ENCODE measurements at places on chromosomes 2 and 18. TPM values are rescaled to one million over a fixed set of nuclear protein-coding genes. Genes with fewer than 3 reads are reported as not detected.

GRCh38 chr2:229226382-229226781 lies 44.7 kb downstream of the PID1 start:
- H3K27me3 ChIP-seq, result no peaks in the 10 kb centered on the region
- H3K27ac ChIP-seq, result no peak overlapping the region
- no peaks in the 10 kb centered on the region for H3K36me3 ChIP-seq
- H3K4me1 ChIP-seq, result no peaks in the 10 kb centered on the region
- DNase-seq, result peak; percentile 65

DNA sequence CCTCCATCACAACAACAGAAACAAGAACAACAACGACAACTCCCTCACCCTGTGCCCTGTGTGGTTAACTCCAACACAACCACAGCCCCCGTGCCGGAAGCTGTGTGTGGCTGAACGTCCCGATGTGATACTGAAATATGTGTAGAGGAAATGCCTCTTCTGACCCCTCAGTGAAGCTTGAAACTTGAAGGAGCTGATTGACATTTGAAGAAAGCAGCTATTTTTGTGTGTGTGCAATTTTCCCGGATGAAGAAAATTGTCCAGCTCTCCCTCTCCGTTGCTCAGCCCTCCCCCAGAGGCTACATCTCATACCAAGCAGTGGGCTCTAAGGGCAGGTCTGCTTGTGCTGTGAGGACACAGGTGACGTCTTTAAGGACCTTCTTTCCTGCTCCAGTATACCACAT lies 173.8 kb downstream of the ICOS start:
- no peaks in the 10 kb centered on the region for H3K27me3 ChIP-seq
- H3K4me3 ChIP-seq, result no peak overlapping the region
- no peak overlapping the region for H3K27ac ChIP-seq
- DNase-seq, result peak; percentile 65
- H3K4me1 ChIP-seq, result peaks cover 47% of the 10 kb centered on the region

The KATNAL2 gene
- 0.43 TPM for total RNA-seq

The HOXD8 gene
- total RNA-seq, result 5.1 TPM

The TSPYL6 gene
- not detected for total RNA-seq

- peak overlapping the region; percentile 89 for H3K27ac ChIP-seq
- no peaks in the 10 kb centered on the region for H3K36me3 ChIP-seq
- no peaks in the 10 kb centered on the region for H3K27me3 ChIP-seq
- DNase-seq, result peak; percentile 55
These were observed 26.9 kb upstream of the ASAP2 start for GRCh38 chr2:9179572-9180201.

The CSRNP3 gene
- total RNA-seq, result under 0.01 TPM

DNA sequence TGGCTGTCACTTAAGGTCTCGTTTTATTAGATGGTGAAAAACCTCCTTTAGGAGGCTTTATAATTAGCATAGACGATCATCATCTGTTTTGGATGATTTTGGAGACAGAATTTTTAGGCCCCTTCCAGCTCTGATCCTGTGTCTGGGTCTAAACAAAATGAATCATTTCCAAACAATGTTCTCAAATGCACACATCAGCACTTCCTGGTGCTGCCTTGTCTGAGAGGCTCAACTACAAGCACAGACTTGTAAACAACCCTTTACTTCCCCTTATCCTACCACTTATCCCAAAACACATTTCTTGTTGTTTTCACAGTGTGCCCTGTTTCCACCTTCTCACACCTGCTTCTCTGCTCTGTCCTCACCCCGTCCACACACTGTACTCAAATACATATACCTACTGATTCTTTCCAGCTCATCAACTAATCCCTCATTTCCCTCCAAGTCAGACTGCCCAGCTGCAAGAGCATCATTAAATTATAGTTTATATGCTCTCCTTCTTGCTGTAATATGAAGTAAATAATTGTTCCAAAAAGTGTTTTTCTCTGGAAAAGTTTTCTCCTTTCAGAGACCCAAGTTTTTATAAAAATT lies 71.2 kb upstream of the COL3A1 start:
- H3K36me3 ChIP-seq, result no peaks in the 10 kb centered on the region
- no peak overlapping the region for H3K27ac ChIP-seq
- H3K4me3 ChIP-seq, result no peak overlapping the region
- H3K4me1 ChIP-seq, result no peaks in the 10 kb centered on the region
- peak; percentile 31 for DNase-seq

DNA sequence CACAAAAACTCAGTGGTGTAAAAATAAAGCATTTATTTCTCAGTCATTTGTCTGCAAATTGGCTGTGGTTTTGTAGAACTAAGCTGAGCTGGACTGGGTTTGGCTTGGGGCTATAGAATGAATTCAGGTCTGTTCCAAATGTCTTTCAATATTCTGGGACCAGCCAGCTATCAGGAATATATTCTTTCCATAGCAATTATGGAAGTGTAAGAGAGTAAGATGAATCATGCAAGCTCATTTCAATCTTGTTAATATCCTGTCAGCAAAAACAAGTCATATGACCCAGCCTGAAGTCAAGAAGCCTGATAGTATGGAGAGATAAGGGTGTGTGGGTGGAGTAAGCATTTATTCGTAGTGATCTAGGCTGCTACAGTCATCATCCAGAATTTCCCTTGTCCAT lies 481.0 kb upstream of the CDH2 start:
- H3K4me3 ChIP-seq, result no peak overlapping the region
- no peaks in the 10 kb centered on the region for H3K36me3 ChIP-seq
- no peak for DNase-seq
- H3K4me1 ChIP-seq, result no peaks in the 10 kb centered on the region
- no peaks in the 10 kb centered on the region for H3K27me3 ChIP-seq

- peak overlapping the region; percentile 93 for H3K4me3 ChIP-seq
- peak overlapping the region; percentile 99 for H3K27ac ChIP-seq
- no peaks in the 10 kb centered on the region for H3K27me3 ChIP-seq
- H3K4me1 ChIP-seq, result peaks cover 58% of the 10 kb centered on the region
These were observed 731 bp downstream of the RAB10 start for GRCh38 chr2:26034637-26034992.

The SH3BP4 gene
- total RNA-seq, result 41.5 TPM

DNA sequence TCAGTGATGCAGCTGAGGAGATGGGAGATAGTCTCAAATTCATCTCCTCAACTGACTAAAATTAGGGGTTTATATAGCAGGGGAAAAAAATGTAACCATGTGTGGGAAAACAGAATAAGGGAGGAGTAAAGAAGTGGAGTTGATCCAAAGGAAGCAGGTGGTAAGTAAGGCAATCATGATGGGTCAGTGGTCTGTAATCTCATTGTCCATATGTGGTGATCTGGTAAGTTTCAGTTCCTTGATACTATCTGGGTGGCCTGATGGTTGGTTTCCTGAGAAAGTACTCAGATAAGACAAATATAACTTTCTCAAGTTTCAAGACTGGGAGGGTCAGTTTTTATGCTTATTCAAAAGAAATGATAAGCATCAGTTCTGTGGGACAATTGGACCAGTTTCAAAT lies 312.3 kb upstream of the KCNJ3 start:
- H3K36me3 ChIP-seq, result no peaks in the 10 kb centered on the region
- H3K4me1 ChIP-seq, result no peaks in the 10 kb centered on the region

GRCh38 chr2:164734196-164734595 lies 107.4 kb downstream of the COBLL1 start:
- H3K36me3 ChIP-seq, result no peaks in the 10 kb centered on the region
- no peak for DNase-seq
- H3K4me1 ChIP-seq, result peaks cover 28% of the 10 kb centered on the region
- H3K27me3 ChIP-seq, result no peaks in the 10 kb centered on the region

DNA sequence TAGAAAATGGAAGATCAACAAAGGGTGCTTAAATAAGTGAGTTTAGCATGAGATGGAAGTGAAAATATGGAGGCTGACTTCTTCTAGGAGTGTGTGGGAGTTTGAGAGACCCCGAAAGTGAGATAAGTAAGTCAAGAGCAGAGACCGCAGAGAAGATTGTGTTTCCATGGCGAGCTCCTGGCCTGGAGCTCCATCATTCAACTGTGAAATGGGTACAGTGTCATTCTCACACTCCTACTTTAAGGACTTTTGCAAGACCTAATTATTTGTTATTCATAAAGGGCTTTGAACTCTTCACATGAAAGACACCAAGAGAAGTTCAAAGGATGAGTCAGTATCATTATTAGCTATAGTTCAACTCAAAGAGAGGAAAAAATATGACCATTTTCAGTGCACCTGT lies 134.2 kb upstream of the PIK3C3 start:
- no peak overlapping the region for H3K4me3 ChIP-seq
- H3K36me3 ChIP-seq, result no peaks in the 10 kb centered on the region
- H3K27me3 ChIP-seq, result peaks cover 3% of the 10 kb centered on the region
- H3K27ac ChIP-seq, result no peak overlapping the region
- DNase-seq, result no peak
